ENCODE measurements at places on chromosomes 16 and 17. TPM values are rescaled to one million over a fixed set of nuclear protein-coding genes. Genes with fewer than 3 reads are reported as not detected.

Gene UMOD
- total RNA-seq = not detected

Gene B3GNT9
- total RNA-seq = 42.3 TPM

Gene C16orf92
- not detected for total RNA-seq

Gene GP1BA
- not detected for total RNA-seq

Gene IKZF3
- total RNA-seq = not detected

Gene CCL16
- total RNA-seq = not detected

Gene GPR179
- not detected for total RNA-seq

Gene KRTAP4-5
- total RNA-seq = not detected

Gene PDPK1
- 22.8 TPM for total RNA-seq

Gene RNF227
- 8.5 TPM for total RNA-seq

Gene ZNF469
- 2.8 TPM for total RNA-seq

Gene NR1D1
- total RNA-seq = 0.77 TPM

Gene HOXB2
- total RNA-seq = 6.5 TPM

Gene TVP23A
- total RNA-seq = not detected

Gene OR4D1
- total RNA-seq = not detected

Gene KLHDC4
- total RNA-seq = 23.7 TPM

Gene FOXN1
- not detected for total RNA-seq

Gene MYH13
- not detected for total RNA-seq

Gene KCNG4
- total RNA-seq = not detected

Gene DOC2B
- total RNA-seq = 0.19 TPM

Gene ALOX12
- not detected for total RNA-seq

Measured in regular cardiac myocyte (primary cell).